Activated T-helper 2 cell treated with anti-CD3 and anti-CD28 coated beads, Interferon-gamma antibody, Interleukin-2, Interleukin-4, amounts not matched to agents 10 μg/mL and 5 μg/mL and 100 μg/mL, durations not matched to agents 14 hours and 24 hours and 36 hours (primary cell): ENCODE measurements at places on chromosomes 7 and 10.

DNA sequence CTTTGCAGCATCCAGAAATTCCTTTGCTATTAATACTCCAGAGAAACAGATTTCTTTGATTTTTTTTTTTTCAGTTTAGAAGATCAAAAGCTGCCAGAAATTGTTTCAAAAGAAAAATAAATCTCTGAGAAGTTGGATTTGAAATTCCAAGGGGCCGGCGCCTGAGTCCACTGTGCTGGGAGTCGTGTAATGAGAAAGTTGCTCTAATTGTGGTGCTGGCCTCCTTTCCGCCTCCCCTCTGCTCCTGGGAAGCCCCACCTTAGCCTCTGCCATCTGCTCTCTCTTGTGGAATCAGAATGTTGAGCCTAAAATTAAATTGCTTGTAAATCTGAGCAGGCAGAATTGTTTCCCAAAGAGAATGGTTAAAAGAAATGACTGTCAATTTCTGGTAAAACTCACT, 93.3 kb downstream of the EMX2 start:
- DNase-seq = no peak

DNA sequence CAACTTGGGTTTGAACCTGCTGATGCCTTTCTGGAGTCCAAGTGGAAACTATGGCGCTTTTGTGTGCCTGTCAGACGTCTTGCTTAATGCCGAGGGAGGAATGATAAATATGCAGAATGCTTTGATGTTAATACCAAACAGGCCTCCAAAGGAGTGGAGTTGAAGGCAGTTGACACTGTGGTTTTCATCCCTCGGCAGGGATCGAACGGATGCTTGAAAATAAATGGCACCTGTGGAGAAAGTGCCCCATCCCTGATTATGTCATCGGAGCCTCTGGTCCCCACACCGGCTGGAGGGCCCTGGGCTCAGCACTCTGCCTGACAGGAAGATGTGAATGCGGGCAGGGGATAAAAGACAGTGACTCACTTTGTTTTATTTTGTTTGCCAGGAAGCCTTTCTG, 148.7 kb upstream of the GPR26 start:
- DNase-seq = no peak

DNA sequence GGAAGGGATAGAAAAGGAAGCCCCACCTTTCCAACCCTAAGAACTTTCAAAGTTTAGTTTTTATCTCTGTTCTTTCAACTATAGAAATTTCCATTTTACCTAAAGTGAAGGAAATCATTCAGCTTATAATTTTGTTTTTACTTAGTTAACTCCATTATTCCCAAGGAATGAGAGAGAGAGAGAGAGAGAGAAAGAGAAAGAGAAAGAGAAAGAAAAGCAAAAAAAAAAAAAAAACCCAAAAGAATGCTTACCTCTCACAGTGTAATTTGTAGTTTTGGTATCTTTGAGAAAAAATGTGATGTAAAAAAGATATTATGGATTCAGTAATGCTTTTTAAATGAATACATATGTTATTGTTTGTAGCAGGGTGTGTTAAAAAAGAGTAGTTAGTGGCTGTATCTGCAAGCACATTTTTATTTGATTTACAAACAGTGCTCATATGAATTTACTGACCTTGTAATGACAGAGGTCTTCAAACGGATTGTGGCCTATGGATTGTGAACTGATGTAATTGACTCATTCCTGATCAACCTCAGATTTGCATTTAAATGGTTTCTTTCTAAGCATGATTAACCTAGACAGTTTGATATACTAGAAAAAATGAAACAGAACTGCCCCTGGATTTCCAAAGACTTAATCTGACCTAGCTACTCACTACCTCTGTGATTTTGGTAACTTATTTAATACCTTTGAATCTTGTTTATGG, 64.9 kb downstream of the LCOR start:
- DNase-seq = no peak

- DNase-seq = no peak
These were observed 75.8 kb downstream of the C1GALT1 start for GRCh38 chr7:7257899-7258692.

- no peak for DNase-seq
These were observed 219.3 kb upstream of the TAC1 start for GRCh38 chr7:97512441-97513207.

DNA sequence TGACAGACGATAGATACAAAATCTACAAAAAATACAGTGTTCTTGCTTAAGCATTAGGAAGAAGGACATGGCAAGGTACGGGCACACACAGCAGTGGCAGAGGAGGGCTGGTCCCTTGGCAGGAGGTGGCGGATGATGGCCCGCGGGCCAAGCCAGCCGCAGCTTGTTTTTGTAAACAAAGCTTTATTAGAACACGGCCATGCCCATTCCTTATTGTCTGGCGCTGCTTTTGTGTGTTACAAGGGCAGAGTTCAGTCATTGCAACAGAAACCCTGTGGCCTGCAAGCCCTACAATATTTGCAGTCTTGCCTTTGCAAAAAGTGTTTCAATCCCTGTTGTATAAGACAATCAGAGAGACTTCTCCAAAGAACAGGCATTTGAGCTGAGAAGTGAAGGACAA, 30.7 kb downstream of the FGFR2 start:
- DNase-seq = no peak

GRCh38 chr10:75304741-75305390, 69.1 kb upstream of the COMTD1 start:
- no peak for DNase-seq

- no peak for DNase-seq
These were observed 1017.6 kb downstream of the TYW1 start for GRCh38 chr7:68014031-68014736.

DNA sequence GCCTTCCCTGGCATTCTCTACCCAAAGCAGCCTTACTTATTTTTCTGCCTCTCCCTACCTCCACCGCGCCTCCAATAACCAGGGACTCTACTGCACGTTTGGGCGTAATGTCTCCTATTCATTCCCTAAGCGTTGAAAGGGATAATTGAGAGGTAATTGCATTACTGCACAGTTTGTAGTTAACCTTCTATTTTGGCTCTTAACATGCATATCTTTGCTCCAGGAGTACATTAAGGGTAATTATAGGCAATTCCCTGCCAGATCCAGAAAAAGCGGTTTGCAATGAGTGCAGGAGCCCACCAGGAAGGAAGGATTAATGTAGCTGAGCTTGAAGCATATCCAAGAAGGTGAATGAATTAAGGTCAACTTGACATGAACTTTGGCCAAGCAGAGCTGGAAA, 558.4 kb downstream of the TYW1 start:
- DNase-seq = no peak

DNA sequence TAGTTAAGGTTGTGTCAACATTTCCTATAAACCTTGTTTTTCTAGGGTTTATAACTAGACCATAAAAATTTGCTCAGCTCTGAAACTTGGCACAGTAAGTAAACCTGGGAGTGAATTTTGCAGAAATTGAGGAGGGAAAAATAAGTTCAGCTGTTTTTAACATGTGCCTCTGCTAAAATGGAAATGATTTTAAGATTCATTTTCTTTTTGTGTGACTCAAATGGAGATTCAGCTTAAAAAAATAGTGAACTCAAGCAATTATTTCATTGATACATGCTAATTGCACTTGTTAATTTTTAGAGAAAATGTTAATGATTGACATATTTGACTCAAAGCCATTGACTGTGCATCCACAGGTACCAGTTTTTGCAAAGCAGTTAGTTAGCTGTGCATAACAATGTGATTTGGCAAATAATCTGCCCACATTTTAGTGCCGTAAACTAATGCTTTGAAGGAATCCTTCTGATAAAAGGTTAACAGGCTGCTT, 68.5 kb upstream of the ZNF438 start:
- DNase-seq = no peak

DNA sequence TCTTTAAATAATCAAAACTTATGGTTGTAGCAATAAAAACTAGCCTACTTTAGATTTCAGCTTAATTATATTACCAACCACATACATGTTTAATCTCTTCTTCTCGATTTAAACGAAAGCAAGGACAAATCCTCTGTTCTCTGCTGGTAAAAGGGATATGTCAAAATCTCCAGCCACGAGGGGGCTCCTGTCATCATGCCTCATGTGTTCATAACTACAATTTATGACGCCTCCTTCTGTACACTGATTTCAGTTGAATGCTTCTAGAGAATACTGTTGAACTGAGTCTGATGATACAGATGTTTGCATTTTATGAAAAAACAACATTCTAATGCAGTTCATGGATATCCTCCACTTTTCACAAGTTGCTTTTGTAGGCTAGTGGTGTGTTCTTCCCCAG, 220.0 kb upstream of the DPP6 start:
- no peak for DNase-seq

GRCh38 chr7:149718730-149719049, 54.7 kb downstream of the ZNF467 start:
- no peak for DNase-seq

DNA sequence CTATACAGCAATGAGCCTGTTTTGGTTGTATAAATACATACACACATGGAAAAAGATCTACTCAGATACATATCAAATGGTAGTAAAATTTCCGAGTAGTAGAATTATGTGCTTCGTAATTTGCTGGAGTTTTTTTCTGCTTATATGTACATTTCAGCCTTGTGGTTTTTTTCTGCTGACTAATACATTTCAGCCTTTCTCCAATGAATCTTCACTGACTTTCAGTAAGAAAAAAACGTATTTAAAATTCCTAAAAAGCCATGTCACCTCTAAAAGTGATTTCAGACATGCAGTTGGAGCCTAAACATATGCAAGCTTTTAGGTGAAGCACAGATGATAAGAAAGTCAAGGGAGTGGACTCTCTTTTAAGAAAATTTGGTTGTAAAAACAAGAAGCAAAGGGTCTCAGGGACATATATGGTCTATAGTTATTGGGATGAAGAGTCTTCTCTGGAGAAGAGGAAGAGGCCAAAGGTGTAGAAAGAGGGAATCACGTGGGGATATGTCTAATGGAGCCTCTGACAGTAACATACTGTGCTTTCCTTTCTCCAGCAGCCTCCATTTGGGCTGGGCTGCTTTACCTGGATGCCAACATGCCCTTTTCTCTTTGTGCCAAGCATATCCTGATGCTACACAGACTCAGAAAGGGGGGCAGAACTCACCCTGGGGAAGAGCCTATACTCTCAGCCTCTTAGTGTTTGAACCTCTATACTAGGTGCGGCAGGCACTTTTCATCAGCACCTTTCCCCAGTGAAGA, 2.4 kb downstream of the AMPH start:
- DNase-seq = no peak

DNA sequence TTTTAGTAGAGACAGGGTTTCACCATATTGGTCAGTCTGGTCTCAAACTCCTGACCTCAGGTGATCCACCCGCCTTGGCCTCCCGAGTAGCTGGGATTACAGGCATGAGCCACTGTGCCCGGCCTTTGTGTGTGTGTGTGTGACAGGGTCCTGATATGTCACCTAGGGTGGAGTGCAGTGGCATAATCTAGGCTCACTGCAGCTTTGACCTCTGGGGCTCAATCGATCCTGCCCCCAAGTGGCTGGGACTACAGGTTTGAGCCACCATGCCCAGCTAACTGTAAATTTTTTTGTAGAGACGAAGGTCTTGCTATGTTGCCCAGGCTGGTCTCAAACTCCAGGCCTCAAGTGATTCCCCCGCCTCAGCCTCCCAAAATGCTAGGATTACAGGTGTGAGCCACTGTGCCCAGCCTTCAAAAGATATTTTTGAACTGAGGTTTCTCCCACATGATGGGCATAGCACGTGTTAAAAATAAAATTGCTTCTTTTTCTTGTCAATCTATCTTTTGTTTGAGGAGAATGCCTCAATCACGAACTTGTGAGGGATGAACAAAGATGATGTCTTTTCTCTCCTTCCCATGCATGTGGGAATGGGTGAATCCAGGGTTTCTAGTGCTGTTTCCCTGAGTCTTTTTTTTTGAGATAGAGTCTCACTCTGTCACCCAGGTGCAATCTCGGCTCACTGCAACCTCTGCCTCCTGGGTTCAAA, 30.8 kb upstream of the PSAP start:
- DNase-seq = no peak

DNA sequence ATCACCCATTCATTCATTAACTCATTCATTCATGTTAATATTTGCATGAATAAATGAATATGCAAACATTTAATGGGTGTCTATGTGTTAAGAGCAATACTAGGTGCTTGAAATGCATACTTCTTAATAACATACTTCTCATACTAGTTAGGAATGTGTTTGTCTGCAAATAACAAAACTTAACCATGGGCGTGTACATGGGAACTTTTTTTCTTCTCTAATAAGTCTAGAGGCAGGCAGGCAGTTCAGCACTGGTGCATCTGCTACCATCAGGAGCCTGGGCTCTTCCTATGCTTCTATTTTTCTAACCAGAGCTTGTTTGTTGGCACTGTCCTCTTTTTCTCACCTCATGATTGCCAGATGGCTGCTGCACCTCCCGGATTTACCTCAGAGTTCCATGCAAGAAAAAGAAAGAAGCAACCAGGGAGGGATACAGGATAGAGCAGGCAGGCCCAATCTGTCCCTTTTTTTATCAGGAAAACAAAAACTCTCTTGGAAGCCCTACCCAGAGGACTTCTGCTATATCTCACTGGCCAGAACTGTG, 22.7 kb downstream of the CDHR3 start:
- no peak for DNase-seq

GRCh38 chr7:55306331-55306730, 58.8 kb upstream of the LANCL2 start:
- no peak for DNase-seq

DNA sequence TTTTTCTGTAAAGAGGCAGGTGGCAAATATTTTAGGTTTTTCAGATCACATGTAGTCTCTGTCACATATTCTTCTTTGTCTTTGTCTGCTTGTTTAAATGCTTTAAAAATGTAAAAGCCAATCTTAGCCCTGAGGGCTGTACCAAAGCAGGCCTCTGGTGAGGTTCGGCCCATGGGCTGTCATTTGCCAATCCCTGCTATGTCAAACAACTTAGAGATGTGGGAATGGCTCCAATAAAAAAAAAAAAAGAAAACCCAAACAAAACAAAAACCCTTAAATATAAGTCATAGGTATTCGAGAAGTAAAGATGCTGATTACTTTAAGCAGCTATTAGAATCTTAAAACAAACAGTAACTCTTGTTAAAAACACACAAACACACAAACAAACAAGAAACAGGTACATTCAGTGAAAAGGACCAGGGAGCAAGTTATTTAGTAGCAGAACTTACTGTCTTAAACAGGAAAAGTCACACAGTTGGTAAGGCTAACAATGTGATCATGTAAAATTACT, 61.4 kb upstream of the NAMPT start:
- DNase-seq = no peak

DNA sequence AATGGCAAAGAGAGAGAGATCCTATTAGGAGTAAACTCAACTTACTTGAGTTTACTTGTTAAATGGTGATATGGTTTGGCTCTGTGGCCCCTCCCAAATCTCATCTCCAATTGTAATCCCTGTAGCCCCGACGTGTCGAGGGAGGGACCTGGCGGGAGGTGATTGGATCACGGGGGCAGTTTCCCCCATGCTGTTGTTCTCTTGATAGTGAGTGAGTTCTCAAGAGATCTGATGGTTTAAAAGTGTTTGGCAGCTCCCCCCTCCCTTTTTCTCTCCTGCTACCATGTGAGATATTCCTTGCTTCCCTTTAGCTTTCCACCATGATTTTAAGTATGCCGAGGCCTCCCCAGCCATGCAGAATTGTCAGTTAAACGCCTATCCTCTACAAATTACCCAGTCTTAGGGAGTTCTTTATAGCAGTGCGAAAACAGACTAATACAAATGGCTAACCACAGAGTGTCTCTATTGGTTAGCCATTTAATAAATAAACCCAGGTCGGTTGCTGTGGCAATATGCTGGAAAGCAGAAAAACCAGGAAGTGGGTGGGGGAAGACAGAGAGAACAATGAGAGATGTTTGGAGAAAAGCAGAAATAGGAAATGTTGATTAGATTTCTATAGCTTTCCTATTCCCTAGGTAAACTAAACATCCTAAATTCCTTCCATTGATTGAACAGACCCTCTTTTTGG, 3.0 kb upstream of the STMP1 start:
- DNase-seq = no peak

GRCh38 chr7:81638198-81638597, 131.6 kb downstream of the HGF start:
- DNase-seq = no peak
